Testis (tissue), 5 donors: ENCODE measurements at places on chromosomes 4 and X. TPM values are rescaled to one million over a fixed set of nuclear protein-coding genes. Genes with fewer than 3 reads are reported as not detected.

COL4A6 gene
- total RNA-seq: 2.4 TPM

GRCh38 chr4:183266371-183266770 lies 53.7 kb downstream of the CLDN22 start:
- H3K27me3 ChIP-seq: no peaks in the 10 kb centered on the region
- no peaks in the 10 kb centered on the region for H3K36me3 ChIP-seq
- DNase-seq: no peak
- no peaks in the 10 kb centered on the region for H3K4me1 ChIP-seq

GRCh38 chrX:49972328-49972860 lies 50.0 kb downstream of the CLCN5 start:
- H3K36me3 ChIP-seq: no peaks in the 10 kb centered on the region
- no peaks in the 10 kb centered on the region for H3K4me1 ChIP-seq
- no peaks in the 10 kb centered on the region for H3K27me3 ChIP-seq

DNA sequence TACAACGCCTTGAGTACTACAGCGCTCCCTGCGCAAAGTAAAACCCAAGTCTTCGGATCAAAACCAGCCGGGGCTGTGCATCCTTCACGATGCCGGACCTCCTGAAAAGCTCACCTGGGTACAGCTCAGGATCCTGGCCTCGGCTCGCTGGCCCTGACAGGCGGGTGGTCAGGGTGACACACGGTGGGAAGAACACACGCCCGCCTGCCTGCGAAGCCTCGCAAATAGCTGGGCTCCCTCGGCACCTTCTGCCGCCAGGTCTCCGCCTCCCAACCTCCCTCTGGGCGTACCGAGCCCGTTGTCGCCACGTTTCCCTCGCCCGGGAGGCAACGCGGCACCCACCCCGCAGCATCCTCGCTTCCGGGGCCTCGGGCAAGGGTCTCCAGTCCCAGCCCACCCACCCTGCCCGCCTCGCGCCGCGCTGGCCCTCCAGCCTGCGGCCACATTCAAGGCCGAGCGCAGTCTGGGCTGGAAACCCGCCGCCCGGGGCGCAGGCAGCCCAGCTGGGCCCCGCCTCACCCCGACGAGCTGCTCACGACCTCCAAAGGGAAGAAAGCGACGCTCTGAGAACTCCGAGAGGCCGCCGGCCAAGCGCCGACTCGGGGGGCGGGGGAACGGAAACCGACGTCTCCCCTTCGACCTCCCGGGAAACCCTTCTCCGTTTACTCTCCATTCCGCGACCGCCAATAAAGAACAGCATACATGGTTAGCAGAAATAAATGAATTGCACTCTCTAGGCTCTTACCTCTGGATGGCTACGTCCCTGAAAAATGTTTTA lies 511 bp downstream of the PPM1K start:
- H3K27ac ChIP-seq: peak overlapping the region; percentile 97
- peaks cover 11% of the 10 kb centered on the region for H3K4me1 ChIP-seq
- H3K27me3 ChIP-seq: no peaks in the 10 kb centered on the region
- H3K36me3 ChIP-seq: no peaks in the 10 kb centered on the region
- H3K4me3 ChIP-seq: peak overlapping the region; percentile 74
- DNase-seq: peak; percentile 50

DNA sequence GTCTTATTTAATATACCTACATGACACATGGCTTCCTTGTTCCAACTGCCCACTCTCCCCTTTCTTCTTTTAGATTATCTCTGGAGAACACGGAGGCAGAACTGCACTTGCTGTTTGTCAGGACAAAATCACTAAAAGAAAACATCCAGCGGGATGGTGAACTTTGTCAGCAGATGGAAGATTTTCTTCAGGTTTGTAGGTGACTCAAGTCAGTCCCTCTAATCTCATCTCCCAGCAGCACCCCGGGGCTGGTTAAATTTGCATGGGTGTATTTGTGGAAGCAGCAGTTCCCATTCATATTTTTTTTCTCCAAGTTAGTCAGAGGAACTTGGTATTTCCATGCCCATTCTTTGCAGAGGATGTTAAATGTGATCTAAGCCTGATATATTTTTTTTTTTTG lies 31.8 kb downstream of the FHDC1 start:
- no peak overlapping the region for H3K27ac ChIP-seq
- H3K27me3 ChIP-seq: no peaks in the 10 kb centered on the region
- H3K4me1 ChIP-seq: no peaks in the 10 kb centered on the region
- no peak for DNase-seq
- H3K4me3 ChIP-seq: no peak overlapping the region
- no peaks in the 10 kb centered on the region for H3K36me3 ChIP-seq
